ENCODE measurements at places on chromosomes 3 and 15.

DNA sequence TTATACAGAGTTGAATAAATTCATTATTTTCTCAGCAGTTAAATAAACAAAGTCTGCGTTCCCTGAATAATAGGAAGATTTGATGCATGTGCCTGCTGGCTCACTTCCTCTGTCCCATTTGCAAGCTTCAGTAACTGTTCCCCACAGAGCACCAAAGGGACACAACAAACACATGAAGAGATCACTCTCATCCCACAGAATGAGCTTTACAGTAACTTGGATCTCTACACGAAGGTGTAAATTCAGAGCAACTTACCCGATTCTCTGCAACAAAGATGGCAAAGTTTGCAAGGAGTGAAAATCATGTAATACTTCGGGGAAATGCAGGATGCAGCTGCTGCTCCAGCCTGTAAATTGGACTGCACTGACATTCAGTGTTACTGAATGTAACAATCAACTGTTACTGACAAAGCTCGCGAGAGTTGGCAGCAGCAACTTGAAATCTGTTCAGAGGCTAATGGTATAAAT is at the start of gene BCHE:
TSS of gene BCHE (minus strand) at position 366 of the 468 bp plus-strand sequence. CDS start 6,390 bp downstream, outside the sequence.
- no peak for DNase-seq

DNA sequence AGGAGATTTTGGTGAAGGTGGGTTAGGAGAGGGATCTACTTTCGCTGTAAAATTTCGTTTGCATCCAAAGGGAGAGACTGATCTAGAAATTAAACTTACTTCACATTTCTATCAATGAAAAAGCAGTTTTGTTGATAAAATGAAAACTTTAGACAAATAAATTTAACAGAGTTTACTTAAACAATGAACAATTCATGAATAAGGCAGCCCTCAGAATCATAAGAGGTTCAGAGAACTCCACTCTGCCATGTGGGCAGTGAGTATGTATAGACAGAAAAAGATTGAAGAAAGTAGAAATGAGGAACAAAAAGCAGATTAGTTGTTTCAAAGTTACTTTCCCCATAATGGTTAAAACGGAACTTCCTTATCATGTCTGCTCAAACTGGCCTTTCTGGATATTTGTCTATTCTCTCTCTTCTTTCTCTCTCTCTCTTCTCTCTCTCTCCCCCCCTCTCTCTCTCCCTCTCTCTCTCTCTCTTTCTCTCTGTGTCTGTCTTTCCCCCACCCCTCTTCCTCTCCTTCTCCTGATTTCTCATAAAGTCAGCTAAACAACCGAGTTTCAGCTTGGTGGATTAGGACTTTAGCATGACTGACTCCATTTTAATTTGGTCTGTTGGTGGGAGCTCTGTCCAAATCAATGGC is 248.9 kb downstream of the TJP1 start:
- DNase-seq = no peak

GRCh38 chr3:17740721-17741141 is 1.7 kb downstream of the TBC1D5 start:
- no peak for DNase-seq

- DNase-seq = no peak
These were observed 17.8 kb downstream of the TEX9 start for GRCh38 chr15:56383010-56383409.

All from GM04504 (cell line).